ENCODE measurements at places on chromosomes 4 and X.

DNA sequence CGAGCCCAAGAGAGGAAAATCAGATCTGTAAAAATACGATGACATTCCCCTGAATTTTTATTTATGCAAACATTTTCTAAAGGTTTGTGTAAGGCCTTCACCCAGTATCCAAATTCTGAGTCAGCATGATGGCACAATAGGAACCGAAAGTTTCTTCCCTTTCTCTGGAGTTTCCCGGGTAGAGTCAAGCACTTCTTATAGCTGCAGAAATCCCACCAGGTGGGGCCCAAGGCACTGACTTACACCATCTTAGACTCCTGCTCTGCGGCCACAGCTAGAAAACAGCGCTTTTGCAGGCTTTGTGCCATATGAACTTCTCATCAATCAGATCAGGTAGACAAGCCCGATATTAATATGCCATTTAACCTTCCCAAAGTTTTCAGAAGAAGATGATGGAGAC is 13.4 kb downstream of the LEF1 start:
- no peak for DNase-seq

- DNase-seq, result no peak
Observed at GRCh38 chrX:3428792-3429191, 82.3 kb upstream of the MXRA5 start.

DNA sequence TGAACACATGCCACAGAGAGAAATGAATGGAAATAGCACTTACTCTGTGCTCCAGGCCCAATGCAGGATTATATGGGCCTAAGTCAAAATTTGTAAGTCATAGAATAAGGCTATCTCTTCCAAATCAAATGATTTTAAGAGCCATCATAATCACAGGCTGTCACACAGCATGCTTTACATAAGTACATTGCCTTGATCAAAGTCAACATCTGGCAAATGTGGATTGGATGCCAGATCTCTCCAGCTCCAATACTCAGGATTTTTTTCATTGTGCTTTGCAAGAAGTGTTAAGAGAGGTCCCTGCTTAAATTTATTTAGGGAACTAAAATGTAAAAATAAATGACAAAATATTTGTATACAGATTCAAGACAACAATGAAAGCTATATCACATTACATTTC is 299.9 kb downstream of the PRDM5 start:
- DNase-seq, result no peak

GRCh38 chr4:46329118-46329976 is 60.6 kb downstream of the GABRA2 start:
- DNase-seq, result peak; percentile 50

GRCh38 chr4:165537028-165537648 is 158.3 kb downstream of the CPE start:
- DNase-seq, result peak; percentile 40

GRCh38 chr4:169677150-169677748 is 56.9 kb downstream of the CLCN3 start:
- DNase-seq, result no peak

DNA sequence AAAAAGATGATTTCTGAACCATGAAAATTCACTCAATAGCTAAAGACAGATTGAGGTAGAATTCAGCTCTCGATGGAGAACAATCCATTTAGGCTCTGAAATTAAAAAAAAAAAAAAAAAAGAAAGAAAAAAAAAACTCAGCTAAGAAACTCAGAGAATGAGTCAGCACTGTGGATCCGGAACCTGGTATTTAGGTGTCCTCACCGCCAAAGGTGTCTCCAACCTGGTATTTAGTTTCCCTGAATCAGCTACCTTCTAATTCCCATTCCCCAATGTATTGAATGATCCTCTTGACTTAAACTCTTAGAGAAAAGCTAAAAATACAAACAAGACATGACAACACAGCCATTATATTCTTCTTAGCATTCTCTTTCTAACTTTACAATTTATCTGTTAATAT is 150.3 kb upstream of the RASGEF1B start:
- no peak for DNase-seq

DNA sequence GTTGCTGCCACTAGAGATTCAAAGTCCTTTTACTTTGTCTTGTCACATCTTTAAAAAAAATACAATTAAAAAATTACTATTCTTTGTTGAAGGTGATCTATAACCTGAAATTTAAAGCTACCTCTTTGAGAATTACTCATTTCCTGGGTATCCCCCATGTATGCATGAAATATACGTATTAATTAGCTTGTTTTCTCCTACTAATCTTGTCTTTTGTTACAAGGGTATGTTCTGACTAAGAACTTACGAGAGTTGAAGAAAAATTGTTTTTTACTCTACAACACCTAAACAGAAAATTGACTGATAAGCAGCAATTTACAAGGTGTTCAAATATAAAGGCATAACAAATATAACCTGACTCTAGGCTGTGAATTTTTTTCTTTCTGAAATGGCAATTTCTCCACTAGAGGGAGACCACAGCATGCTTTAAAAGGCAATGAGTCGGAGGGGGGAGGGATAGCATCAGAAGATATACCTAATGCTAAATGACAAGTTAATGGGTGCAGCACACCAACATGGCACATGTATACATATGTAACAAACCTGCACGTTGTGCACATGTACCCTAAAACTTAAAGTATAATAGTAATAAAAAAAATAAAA is 249.6 kb downstream of the OPHN1 start:
- peak; percentile 42 for DNase-seq

DNA sequence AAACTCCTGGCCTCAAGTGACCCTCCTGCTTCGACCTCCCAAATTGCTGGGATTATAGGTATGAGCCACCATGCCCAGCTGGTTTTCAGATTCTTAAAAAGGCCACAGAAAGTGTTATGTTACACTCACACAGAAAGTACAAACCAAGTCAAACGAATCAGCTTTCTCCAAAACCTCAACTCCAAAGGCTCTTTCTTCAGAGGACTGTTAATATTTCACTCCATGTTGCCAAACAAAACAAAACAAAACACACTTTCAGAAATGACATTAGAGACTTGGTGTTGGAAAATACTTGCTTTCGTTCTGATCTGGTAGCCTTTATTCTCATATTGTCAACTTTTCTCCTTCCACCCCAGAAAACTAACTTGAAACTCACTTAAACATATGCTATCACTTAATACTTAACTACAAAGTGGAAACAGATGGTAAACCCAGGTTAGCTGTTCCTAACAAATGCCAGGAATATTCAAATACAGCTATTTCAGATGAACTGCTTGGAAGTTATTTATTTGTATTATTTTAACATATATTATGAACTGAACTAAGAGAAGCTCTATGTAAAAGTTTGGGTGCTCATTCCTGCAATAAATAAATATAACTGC is 34.7 kb downstream of the RLIM start:
- no peak for DNase-seq

GRCh38 chr4:117331817-117332216 is 246.4 kb upstream of the TRAM1L1 start:
- DNase-seq, result no peak

GRCh38 chr4:83772685-83773084 is 236.8 kb downstream of the GPAT3 start:
- DNase-seq, result no peak

DNA sequence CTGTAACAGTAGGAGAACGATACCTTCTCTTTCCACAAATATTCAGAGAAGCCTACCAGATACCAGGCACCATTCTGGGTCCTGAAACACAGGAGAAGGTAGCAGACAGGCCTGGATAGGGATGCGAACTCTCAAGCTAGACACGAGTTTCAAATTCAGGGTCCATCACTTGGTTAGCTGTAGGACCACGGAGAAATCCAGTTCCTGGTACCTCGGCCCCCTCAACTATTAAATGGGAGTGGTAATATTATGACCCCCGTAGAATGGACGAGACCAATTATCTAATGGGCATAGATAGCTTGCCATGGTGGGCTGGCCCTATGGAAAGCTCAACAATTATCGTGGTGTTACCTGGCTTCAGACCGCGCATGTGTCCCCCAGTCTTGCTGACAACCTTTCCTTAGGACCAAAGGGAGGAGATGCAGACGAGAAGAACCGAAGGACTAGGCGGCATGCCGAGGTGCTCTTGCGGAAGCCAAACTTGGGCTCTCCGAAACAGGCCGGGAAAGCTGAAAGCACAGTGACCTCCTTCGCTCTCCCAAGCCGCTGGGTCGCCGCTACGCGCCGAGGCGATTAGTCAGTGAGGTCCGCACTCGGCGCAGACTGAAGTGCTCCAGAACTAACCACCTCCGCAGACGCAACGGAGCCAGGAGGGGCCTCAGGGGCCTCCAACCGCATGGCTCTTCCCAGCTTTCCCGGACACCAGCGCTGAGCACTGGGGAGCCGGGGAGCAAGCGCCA is 19.6 kb downstream of the NKX3-2 start:
- no peak for DNase-seq

GRCh38 chr4:78171482-78171881 is 114.4 kb downstream of the FRAS1 start:
- DNase-seq, result no peak

- DNase-seq, result no peak
Observed at GRCh38 chr4:24810871-24811631, 15.7 kb downstream of the SOD3 start.

- peak; percentile 56 for DNase-seq
Observed at GRCh38 chr4:145061318-145061920, 36.6 kb downstream of the ANAPC10 start.

- DNase-seq, result no peak
Observed at GRCh38 chrX:129188231-129188630, 335.1 kb downstream of the SMARCA1 start.

- peak; percentile 2 for DNase-seq
Observed at GRCh38 chrX:31213941-31214340, 142.1 kb upstream of the FTHL17 start.

- DNase-seq, result peak; percentile 49
Observed at GRCh38 chrX:46796574-46797191, 37.8 kb upstream of the SLC9A7 start.

Measured in ACHN (cell line).